ENCODE measurements at places on chromosomes 6 and 20.

DNA sequence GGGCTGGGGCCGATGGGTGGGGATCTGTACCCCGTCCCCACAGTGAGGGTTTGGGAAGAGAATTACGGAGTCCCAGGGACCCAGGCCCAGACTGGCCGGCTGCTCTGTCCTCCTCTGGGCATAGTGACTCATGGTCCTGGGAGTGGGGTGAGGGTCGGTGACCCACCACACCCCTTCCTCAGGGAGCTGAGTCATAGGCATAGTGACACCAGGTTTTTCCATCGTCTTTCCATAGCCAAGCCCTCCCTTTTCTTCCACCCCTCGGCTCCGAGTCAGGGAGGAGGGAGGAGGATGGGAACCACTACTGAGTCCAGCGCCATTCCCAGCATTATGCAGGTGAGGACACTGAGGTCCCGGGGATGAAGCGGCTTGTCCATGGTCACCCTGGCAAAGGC, 8.9 kb downstream of the CYP21A2 start:
- no peak for DNase-seq

DNA sequence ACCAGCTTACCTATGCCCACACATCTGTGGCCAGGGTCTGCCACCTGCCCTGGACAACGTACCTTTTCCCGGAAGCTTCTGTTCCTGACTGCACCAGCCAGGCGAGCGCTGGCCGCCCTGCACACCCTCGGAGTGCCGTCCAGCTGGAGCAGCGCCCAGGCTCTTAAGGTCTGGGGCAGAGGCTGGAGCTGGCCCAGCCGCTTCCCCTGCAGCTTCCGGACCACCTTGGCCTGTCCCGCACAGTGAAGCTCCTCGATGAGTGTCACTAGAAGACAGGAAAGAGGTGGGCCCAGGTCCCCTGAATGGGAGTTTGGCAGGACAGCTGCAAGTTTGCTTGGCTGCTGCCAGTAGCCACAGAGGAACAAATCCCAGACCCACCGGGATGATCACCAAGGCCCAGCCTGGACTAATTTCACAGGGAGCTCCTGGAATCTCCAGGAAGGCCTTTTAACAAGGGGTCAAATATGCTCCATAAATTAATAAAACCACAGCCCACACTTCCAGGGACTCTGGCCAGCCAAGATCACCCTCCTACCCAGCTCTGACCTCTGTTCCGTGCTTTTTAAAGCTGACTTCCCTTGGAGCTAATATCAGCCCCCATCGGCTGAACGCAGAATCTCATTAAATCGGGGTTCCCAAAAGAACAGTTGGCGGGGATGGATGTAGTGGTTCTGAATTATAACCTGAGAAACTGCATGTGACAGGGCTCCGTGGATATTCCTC, 82.3 kb downstream of the PTPN1 start:
- DNase-seq = no peak

GRCh38 chr6:150207931-150208570, 65.2 kb downstream of the PPP1R14C start:
- DNase-seq = no peak

DNA sequence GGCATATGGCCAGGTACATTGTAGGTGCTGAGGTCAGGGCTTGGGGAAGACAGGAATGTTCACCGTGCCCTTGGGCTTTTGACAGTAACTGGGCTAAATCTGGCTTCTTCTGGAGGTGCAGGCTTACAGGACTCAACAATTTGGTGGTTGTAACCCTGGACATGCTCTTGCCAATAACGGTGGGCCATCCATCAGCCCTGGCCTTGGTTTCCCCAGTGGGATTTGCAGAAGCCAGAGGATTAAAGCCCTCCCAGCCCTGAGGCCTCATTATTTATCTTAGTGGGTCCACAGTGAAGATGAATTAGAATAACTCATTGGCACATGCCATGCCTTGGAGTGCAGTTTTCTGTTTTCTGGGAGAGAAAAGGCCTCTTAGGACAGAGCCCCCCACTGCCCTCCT, 44.0 kb downstream of the TOX2 start:
- no peak for DNase-seq

DNA sequence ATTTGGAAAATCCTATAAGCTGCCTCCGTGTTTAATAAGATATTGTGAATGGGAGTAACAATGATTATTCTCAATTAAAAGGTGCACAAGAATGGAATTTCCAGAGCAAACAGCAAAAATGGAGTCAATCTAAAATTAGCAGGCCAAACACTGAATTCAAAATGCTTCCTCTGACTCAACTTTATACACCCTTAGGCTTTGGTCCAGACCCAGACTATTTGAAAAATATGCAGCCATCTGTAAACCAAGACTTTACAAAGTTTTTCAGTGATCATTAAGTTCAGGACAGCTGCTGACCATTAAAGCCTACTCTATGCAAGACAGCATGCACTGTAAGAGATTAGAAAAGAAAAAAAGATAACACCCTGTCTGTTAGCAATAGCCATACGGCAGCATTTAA, 39.4 kb upstream of the CCN6 start:
- no peak for DNase-seq

DNA sequence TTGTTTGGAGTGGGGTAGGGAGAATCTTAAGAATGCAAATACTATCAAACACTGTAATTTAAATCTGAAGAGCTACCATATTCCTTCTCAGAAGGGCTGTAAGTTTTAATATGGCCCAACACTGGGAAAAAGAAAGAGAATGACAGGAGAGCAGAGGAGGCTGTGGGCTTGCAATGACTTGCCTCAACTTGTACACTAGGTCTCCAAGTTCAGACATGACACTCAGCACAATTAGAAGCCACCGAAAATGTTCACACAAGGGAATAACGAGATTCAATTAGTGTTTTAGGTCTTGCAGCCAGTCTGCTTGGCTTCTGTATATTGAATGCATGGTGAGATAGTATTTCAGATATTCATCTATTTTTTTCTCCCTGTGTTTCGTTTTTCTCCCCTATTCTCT, 89.4 kb downstream of the HS3ST5 start:
- no peak for DNase-seq

DNA sequence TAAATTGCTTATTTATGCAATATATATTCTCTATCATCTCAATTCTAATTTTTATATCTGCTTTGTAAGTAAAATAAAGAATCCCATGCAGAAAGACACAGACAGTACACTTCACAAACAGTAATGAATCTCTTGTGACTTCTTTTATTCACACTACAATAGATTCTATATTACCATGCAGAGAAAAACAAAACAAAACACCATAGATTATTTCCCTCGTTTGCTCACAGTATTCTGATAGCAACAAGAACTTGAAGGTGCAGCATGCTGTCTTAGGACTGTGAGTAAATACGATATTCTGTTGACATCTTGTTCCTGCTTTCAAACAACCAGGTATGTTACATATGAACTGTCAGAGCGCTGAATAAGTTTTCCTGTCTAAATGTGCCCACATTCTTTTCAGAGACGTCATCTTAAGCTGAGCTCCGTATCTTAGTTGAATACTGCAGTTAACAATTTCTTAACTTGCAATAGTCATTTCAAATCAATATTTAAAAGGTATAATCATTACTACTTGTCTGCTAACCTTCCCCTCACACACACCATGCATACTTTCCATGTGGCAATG, 140.1 kb downstream of the BTBD9 start:
- DNase-seq = no peak

DNA sequence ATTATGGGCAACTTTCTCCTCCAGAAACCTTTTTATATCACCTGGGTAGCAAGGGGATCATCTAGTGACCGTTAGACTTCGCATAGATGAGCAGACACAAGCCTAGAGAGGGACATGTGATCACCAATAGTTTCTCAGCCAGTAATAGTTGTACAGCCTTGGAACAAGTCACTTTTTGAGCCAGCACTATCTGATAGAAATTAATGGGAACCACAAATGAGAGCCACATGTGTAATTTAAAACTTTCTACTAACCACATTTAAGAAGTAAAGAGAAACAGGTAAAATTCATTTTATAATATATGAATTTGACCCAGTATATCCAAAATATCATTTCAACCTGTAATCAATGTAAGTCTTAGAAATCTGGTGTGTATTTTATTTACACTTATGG, 592 bp upstream of the CTNNBL1 start:
- no peak for DNase-seq

- DNase-seq = no peak
Measured at GRCh38 chr20:49891476-49892110, 23.7 kb downstream of the SPATA2 start.

DNA sequence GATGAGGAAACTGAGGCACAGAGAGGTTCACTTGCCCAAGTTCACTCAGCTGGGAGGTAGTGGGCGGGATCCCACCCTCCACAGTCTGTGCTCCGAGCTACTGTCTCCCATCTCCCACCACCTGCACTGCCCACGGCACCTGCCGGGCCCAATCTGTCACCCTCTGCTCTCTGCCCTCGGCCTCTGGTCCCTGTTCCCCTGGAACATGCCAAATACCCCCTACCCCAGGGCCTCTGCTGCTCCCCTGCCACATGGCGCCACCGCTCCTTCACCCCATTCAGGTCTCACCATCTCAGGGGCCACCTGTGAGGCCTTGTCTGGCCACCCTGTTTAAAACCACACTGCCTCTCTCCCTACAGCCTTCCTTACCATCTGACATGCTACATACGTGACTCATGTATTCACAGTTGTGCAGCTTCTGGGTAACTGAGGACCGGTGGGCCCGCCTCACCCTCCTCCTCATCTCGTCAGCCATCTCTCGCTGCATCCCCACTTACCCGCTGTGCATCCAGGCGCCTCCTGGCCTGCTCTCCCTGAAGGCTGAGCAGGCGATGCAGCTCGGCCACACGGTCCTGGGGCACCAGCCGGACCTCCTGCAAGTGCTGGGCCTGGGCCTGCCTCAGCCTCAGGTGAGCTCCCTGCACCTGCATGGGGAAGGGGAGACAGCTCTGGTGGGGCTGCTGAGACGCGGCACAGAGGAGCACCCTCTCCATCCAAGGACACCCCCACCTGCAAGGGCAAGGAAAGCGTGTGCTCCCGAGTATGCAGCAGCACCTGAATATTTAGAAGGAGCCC, 50.6 kb downstream of the GINS1 start:
- DNase-seq = no peak

DNA sequence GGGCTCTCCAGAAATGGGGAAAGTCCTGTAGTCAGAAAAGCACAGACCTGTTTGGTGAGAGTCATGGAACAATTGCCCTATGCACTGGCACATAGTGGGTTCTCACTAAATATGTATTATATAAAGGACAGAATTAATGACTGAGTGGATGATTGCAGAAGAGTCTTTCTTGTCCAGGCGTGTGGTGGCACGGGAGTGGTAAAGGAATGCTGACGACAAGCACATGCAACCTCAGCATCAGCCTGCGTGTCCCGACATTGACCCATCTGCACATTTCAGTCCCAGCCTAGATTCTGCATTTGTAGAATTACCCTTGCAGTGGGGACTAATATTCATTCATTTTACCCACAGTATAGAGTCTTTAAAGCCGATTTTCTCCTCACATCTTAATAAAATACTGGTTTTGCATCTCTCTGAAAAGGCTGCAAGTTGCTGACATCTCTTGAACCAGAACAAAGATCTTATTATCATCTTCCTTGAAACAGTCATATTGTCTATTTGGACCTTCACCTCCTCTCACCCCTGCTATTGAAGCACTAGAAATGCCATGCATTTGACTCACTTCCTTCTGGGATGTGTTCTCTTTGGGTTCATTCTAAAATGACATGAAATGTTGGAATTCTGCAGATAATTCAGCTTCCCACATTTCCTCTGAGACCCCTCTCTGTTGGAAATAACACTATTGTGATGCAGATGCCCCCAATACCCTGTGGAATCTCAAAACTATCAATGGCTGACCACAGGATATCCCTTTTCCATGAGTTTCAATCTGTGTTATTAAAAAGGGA, 883.6 kb upstream of the FLRT3 start:
- no peak for DNase-seq

DNA sequence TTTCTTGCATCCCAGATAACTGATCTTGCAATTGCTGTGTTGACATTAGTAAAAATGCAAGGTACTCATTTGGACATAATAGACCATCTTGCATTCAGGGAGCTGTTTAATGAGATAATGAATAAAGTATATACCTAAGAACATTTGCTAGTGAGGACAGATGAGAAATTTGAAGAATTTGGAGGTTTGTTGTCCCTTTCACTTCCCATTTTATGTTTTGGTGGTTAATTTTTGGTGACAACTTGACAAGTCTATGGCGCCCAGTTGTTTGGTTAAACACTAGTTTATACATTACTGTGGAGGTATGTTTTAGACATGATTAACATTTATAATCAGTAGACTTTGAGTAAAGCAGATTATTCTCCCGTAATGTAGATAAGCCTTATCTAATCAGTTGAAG, 300.2 kb upstream of the SYNCRIP start:
- DNase-seq = no peak

- no peak for DNase-seq
Measured at GRCh38 chr6:107390685-107391435, 68.5 kb downstream of the PDSS2 start.

DNA sequence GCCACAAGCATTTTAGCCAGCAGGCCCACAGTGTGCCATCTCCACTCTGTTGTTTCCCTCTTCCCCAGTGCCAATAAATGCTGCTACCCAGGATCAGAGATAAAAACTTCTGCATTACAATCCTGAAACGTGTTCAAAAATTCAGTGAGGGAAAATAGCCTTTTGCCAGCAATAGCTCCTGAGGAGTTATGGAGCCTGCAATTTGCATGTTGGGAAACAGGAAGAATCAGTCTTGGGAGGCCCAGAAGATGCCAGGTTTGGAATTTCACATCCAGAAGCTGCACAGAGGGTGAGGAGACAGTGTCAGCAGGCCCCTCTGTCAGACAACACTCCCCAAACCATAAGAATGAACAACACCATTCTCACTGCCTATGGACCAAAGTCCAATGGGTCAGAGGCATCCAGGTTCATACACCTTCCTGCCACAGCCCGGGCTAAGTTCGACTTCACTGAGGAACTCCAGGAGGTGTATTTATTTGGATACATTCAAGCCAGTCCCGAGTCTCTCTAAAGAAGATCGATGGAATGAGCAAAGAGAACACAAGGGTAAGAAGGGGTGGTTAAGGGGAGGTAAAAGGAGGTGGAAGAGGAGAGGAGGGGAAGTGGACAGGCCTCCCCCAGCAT, 20.8 kb downstream of the RRBP1 start:
- no peak for DNase-seq

DNA sequence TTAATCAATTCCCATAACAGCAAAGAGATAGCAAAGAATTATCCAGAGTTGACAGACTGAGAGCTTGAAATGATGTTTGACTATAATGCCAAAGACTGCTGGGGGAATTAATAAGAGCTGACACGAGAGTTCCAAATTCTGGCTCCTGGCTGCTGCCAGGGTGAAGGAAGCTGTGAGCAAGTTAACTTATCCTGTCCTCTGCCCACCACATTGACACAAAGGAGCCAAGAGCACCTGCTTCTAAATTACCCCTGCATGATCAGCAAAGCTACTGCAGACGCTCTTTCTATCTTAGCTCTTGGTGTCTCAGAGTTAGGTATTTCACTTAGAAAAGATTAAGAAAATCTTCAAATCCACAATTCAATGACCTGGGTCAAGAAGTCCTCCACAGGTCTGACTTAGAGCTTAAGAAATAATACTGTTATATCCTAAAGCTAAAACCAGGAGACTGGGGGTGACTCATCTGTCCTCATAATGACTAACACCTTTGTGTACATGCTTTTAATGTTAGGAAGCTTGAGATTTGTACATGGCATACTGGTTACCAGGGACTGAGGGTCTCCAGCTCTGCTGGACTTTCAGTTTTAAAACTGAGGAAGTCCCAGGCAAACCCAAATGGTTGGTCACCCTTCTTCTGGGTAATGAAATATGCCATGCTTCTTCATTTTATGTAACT, 13.2 kb upstream of the FRK start:
- no peak for DNase-seq

- no peak for DNase-seq
Measured at GRCh38 chr6:381742-382461, 9.7 kb upstream of the IRF4 start.

- no peak for DNase-seq
Measured at GRCh38 chr6:111552958-111553357, 52.7 kb downstream of the TRAF3IP2 start.

Measured in CD4-positive, alpha-beta T cell treated with Interleukin-4 for 4 hours (primary cell).